ENCODE measurements at places on chromosomes 3 and 15. TPM values are rescaled to one million over a fixed set of nuclear protein-coding genes. Genes with fewer than 3 reads are reported as not detected.

DNA sequence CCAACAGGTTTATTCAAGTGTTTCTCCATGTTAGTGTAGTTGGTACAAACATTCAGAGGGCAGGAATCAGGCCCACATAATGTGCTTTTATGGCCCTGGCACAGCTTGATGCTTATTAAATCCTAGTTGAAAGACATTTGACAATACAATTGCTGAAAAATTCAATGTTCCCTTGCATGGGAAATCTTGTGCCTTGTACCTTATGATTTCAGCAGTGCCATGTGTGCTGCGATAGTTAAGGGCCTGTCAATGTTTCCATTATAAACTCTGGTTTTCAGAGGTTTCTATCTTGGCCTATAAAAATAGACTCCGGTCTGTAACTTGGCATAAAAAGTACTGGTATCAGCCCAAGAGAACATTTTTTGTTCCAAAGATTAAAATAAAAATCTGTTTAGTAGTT is 207.2 kb downstream of the TBC1D5 start:
- no peak for DNase-seq

GRCh38 chr3:177679568-177680471 is 482.5 kb upstream of the TBL1XR1 start:
- no peak for DNase-seq

- no peak for DNase-seq
Observed at GRCh38 chr15:59413577-59413976, 24.4 kb upstream of the FAM81A start.

- DNase-seq = peak; percentile 68
Observed at GRCh38 chr15:73955861-73956742, 29.8 kb downstream of the LOXL1 start.

- no peak for DNase-seq
Observed at GRCh38 chr3:188761439-188761838, 410.3 kb upstream of the TPRG1 start.

DNA sequence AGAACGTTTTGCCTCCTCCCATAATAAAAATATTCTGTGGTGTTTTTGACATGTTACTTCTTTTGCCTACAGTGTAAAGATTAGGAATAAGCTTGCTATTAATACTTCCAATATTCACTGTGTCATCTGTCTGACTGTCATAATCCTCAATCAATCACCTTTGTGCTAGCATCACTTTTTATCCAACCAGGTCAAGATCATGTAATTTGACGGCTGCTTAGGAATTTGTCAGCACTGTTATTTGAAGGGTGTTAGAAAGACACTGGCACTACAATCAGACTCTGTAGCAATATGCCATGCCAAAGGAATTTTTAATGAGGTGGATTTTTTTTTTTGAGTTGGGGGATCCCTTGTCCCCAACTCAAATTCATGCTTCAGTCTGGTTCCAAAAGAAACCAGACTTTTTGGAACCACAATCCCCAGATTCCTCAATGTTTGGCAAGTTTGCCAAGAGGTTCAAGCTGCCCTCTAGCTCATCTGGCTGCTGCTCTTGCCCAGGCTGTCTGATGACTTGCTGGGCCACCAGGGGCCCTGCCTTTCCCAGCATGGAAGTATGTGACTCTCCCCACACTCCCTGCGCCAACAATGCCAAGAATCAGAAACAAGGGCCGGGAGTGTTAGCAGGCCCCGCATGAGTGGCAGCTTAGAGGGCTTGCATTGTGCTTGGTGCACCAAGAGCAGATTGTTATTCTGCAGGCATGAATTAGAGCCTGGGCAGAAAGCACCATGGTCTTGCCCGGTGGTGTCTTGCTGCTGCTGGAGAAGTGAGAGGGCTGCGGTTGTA is 58.6 kb upstream of the TSC22D2 start:
- DNase-seq = peak; percentile 88

WWTR1 gene
- total RNA-seq = 82.7 TPM

IMPG2 gene
- total RNA-seq = 0.38 TPM

Measured in cardiac septum (tissue), 1 donor.